SK-N-SH treated with all-trans-retinoic acid at 6 μM for 48 hours (cell line): ENCODE measurements at places on chromosomes 5 and 9.

DNA sequence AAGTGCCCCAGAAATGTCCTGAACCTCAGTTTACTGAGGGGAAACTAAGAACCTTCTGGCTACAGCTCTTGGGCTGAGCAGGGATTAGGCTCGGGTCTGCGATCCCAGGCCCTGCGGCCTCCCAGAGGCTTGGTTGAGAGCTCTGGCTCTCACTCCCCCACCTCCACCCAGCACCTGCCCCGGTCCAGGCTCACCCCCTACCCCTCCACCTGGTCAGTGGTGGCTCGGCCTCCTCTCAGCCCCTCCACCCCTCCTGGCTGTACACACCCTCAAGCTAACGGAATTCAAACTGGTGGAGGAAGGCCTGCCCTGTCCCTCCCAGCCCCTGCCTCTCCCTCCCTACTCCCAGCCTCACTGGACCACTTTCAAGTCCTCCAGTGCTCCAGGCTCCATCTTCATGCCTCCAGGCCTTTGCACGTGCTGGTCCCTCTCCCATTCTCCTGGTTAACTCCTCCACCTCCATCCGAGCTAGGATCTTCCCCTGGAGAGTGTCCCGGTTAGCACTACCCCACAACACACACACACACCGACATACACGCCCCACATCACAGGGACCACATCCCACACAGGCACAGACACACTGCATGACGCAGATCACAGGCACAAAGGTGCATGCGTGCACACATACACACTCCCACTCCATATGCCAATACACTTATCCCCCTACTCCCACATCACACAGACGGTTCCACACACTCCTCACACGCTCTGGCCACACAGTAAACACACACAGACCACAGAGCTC is 130.9 kb downstream of the C9orf50 start:
- no peak for ATAC-seq

DNA sequence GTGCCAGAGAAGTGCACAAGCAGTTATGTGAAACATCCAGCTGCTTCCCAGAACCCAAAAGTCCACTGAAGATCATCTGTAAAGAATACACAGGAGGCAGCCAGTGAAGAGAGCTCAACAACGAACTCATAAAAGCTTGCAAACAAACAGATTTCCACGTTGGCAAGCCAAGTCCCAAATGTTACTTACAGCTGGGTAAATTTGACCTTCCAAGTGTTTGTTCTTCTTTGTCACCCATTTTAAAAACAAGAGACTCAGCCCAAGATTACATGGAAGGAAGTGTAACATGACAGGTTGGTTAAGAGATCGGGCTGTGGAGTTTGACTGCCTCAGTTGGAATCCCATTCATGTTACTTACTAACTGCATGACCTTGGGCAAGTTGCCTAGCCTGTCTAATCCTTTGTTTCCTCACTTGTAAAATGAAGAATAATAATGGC is 174.9 kb upstream of the PAPPA start:
- ATAC-seq, result no peak

- ATAC-seq, result no peak
These were observed 189.3 kb downstream of the AOPEP start for GRCh38 chr9:94915476-94916450.

GRCh38 chr5:124352312-124352711 is 394.1 kb downstream of the ZNF608 start:
- no peak for ATAC-seq

GRCh38 chr5:98016771-98017170 is 756.7 kb upstream of the RGMB start:
- ATAC-seq, result no peak

DNA sequence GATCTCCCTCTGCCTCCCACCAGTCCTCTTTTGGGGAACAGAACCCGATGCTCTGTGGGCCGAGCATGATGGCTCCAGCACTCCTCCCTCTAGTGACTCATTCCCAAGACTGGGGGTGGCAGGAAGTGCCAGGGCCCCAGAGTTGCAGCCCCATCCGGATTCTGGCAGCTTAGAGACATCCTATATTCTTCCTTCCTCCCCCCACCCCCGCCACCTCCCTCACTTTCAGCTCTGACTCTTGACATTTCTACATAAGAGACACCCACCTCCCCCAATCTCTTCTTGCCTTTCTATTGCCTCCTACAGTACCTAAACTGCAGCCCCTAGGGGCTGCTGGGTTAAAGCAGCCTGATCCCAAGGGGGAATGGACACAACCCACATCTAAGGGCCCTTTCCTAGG is 47.1 kb upstream of the MATR3 start:
- ATAC-seq, result peak; percentile 90

GRCh38 chr5:151772846-151773561 is 1.2 kb downstream of the G3BP1 start:
- ATAC-seq, result no peak

GRCh38 chr9:133892193-133892920 is 99.8 kb downstream of the VAV2 start:
- ATAC-seq, result no peak

- ATAC-seq, result no peak
These were observed 10.5 kb downstream of the DOCK2 start for GRCh38 chr5:169647566-169647965.

DNA sequence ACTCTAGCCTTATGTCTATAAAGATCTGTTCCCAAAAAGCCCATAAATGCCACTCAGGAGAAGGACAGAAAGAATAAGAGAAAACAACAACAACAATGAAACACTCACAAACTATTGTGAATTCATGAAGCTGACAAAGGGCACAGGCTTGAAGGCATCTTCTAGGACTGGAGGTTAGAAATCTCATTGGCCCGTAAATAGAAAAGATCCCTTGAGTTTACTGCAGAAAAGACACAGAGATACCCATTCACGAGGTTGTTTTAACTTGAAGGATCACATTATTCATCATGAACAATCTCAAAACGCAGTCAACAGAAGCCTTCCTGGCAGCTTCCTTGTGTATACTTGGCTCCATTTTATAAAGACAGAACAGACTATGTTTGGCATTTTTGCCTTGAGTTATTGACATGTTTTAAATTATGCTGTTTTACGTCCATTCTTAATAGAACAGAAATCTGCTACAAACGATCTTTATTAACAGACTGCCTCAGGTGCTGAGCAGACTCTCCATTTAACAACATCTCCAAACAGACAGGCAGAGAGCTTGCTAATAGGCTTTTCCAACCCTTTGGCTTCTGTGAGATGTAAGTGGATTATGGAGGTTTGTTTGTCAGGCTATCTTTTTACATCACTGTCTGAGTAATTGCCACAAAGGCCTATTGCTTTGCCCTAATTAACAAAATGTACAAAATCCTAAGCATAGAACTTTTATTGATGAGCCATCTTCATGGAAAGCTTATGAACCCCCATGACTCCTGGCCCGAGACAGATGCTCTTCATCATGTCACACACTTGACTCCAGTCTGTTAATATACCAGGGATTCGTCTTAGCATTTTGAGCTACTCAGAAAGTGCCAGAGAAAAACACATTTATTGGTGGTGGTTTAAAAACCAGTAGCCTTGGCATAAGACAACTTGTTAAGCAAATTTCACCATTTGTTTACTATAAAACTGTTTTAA is 735.3 kb upstream of the ZNF608 start:
- no peak for ATAC-seq

GRCh38 chr5:139019880-139020279 is 144.7 kb upstream of the LRRTM2 start:
- no peak for ATAC-seq

DNA sequence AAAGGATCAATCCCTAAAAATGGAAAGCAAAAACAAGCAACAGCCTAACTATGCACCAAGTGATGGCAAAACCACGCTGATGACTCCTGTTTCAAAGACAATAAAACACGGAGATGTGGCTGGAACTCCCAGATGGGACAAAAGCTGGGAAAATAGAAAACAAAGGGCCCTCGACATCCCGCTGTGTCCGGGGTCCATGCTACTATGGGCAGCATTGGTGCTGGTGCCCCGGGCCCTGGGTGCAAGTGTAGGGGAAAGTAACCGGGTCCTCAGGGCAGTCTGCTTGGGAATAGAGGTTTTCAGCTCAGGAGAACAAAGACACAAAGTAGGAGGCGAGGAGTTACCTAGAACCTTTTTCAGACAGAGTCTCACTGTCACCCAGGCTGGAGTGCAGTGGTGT is 46.1 kb downstream of the MRPL36 start:
- no peak for ATAC-seq

- no peak for ATAC-seq
These were observed 10.1 kb downstream of the EEIG1 start for GRCh38 chr9:127970401-127971313.

DNA sequence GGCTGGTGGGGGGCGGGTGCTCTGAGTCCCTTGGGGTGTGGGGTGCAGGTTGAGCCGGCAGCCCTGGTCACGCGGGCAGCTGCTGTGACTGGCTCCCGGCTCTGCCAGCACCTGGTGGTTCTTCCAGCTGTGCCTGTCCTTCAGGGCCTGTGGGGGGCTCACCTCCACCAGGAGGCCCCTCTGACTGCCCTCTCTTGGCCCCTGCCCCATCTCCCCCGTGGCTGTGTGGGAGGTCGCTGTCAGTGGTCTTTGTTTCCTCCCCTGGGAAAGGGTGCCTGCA is 3.3 kb downstream of the RXRA start:
- no peak for ATAC-seq

DNA sequence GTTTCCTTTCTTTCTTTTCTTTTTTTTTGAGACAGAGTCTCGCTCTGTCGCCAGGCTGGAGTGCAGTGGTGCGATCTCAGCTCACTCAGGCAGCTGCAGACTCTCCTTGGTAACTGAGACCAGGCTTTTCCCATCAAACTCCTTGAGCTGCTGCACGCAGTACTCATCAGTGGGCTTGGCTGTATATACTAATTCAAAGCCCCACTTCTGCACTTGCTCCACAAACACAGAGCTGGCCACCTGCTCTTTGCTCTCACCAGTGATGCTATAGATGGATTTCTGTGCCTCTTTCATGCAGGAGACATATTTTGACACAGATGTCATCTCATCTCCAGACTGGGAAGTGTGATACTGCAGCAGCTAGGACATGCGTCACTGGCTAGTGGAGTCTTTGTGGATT is 252.7 kb downstream of the AP3B1 start:
- no peak for ATAC-seq

DNA sequence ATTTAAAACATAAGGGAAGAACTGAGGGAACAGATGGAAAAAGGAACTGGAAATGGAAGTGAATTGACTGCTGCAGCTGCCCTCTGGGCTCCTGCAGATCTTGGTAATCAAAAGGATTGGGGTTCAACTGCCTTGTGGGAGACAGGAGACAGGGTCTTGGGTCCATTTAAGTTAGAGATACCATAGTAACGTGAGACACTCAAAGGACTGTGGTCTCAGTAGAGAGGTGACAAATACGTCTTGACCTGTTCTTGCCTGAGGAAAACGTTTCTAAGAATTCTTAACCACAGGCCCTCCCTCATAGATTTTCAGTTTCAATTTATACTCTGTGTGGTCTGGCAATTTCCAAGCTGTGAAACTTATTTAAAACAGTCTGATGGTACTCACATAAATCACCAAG is 100.8 kb upstream of the DHFR start:
- ATAC-seq, result no peak

GRCh38 chr5:131758520-131758900 is 38.3 kb downstream of the FNIP1 start:
- no peak for ATAC-seq

DNA sequence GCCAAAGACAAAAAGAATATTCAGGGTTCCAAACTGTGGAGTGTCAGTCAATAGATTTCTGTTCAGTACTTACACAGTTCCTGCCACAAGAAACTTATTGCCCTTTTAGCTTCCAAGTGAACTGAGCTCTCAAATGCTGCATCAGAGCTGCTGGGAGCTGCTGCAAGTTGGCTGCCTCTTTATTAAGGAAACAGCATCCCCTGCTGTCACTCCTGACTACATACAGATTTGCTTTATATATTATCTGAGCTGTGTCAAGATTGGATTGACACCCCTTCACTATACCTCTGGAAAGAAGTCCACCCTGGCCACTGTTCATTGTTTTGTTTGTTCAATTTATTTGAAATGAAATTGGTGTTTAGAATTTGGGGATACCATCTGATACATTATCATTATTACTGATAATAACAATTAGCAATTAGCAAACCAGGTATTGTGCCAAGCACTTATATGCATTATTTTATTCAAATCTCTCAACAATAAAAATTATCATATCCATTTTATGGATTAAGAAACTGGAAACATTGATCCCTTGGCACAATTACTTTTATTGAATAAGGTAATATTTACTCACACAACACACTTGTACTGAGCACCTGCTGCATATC is 16.4 kb upstream of the C5orf58 start:
- ATAC-seq, result peak; percentile 91

DNA sequence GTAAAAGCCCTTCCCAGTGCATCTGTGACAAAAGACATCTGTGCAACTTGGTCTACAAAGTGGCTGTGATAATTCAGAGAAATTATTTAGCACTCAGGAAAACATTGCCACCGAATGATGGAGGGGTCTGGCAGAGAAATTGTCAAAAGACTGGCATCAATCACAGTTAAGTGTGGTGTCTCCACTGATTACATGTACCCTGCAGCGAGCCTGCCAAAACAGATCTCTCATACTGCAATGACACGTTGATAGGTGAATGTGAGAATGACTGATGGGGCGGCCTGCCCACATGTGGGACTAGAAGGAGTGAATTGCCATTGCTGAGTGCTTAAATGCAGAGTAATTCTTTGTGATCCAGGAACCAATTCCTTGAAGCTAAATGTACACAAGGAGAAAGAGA is 136.4 kb upstream of the PCSK5 start:
- ATAC-seq, result no peak
